CD4-positive, alpha-beta T cell treated with Interleukin-10 for 1 hour (primary cell): ENCODE measurements at places on chromosomes 1 and 21.

- no peak for DNase-seq
Measured at GRCh38 chr1:187646536-187647107, 817.9 kb downstream of the PLA2G4A start.

- DNase-seq = no peak
Measured at GRCh38 chr1:165222580-165222979, 133.9 kb downstream of the LMX1A start.

- DNase-seq = no peak
Measured at GRCh38 chr1:179061360-179062282, 20.2 kb upstream of the TOR3A start.

DNA sequence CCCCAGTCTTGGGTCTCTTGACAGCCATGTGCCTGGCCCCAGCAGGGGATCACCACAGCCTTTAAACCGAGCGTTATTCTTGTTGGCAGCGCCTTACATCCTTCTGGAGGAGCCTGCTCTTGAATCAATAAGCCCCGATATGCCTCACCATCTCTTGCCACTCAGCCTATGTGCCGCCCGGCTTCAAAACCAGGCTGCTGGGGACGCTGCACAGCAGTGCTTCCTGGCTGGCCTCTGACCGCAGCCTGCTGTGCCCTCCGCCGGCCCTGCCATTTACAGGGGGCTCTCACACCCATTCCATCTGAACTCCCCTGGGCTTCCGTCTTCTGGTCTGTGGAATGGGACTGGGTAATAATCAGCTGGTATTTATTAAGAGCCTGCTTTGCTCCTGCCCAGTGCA is 3.0 kb upstream of the PEX10 start:
- DNase-seq = no peak

GRCh38 chr1:61807606-61808140 is 65.4 kb downstream of the PATJ start:
- no peak for DNase-seq

- DNase-seq = no peak
Measured at GRCh38 chr1:83620016-83620415, 378.9 kb downstream of the TTLL7 start.

DNA sequence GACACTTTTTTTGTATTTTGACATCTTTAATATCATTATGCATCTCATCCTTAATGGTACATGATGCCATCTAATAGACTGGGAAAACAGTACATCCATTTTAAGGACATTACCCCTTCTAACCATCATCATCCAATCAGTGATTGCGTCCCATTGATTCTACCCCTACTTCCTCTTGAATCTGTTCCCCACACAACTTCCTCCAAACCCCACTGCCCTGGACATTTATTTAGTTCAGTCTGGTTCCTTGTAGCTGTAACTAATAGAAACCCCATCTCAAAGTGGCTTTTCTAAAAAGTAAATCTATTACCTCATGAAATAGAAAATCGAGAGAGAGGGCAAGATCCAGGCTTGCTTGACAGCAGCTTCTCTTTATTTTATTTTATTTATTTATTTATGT is 2.1 kb upstream of the ITLN1 start:
- DNase-seq = no peak

- DNase-seq = no peak
Measured at GRCh38 chr1:67367370-67368045, 59.8 kb downstream of the IL12RB2 start.

DNA sequence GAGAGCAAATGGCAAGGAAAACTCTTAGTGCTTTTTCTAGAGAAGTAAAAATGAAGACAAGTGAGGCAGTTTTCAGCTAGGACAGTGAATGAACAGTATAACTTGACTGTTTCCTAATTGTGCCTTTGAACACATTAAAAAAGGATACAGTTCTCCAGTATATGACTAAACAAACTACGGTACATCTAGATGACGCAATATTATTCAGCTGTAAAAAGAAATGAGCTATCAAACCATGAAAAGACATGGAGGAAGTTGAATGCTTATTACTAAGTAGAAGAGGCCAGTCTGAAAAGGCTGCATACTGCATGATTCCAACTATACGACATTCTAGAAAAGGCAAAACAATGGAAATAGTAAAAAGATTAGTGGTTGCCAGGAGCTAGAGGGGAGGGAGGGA is 206.3 kb downstream of the SIPA1L2 start:
- DNase-seq = no peak

DNA sequence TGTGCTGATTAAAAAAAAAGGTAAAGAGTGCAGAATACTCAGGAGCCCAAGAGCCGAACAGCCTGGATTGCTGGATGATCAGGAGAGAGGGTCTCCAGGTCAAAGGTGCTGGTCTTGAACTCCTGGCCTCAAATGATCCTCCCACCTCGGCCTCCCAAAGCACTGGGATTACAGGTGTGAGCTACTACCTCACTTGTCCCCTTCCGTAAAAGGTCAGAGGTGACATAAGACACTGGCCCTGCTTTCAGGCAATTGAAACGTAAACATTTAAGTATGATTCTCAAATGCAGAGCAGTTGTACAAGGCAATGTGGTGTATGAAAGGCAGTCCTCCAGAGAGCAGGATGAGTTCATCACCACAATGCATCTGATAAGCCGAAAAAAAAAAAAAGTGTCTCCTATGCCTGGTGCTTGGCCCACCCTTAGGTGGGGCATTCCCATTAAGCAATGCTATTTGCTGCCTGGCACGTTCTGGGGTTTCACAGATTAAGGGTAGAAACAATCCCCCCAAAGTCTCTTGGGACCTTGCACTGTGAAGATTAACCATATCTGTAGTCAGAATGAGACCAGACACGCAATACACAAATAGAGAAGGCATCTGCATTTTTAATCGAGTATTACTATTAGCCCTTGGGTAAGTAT is 47.7 kb downstream of the PARP1 start:
- DNase-seq = no peak

DNA sequence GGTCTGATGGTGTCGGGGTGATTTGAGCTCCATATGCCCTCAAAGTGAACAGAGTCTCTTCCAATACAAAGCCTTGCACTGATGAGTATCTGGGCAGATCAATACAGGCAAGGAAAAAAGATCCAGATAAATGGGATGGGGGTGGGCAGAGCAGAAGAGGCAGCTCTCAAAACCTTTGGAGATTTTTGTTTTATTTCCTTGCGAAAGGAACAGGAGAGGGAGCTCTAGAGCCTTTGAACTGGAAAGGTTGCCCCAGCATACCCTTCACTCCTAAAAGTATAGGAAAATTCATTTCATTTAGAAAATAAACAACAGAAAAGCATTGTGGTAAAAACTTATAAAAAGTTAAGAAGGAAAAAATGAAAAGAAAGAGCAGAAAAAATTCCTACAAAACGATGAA is 31.4 kb upstream of the OLIG2 start:
- no peak for DNase-seq

- no peak for DNase-seq
Measured at GRCh38 chr1:196558411-196558810, 49.8 kb downstream of the KCNT2 start.

- no peak for DNase-seq
Measured at GRCh38 chr1:207998691-207999090, 87.8 kb upstream of the CD34 start.

DNA sequence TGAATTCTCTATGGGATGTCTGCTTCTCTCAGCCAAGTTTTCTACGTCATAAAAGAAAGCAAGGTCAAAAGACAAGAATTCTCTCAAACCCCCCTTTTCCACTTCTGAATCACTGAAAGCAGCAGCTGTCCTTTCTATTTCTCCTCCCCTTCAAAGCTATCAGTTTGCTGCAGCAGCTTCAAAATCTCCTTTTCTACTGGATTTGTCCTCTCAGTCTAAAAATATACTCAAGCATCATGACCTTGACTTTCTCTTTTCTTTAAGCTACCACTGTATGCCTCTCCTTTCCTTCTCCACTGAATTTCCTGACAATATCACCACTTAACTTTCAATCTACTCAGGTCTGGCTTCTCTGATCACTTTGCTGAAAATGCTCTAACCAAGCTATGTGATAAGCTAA is 1.9 kb downstream of the WDR64 start:
- DNase-seq = no peak

DNA sequence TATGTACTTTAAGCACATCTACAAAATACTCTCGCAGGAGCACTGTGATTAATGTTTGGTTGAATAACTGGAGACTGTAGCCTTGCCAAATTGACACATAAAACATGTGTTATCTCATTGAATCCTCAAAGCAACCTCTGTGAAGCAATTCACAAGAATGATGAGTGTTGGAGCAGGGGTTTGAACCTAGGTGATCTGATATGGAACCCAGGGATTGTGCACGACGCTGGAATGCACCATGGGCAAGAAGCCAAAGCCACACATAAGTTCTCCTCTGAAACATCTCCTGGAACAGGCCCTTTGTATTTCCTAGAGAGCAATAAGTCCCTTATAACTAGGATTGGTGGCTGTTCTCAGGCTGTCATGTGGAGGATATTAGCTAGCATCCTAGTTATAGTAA is 124.6 kb upstream of the IVNS1ABP start:
- no peak for DNase-seq

- no peak for DNase-seq
Measured at GRCh38 chr1:115227346-115228082, 110.5 kb downstream of the NGF start.

GRCh38 chr1:43366179-43366578 is 1.6 kb downstream of the ELOVL1 start:
- DNase-seq = no peak

DNA sequence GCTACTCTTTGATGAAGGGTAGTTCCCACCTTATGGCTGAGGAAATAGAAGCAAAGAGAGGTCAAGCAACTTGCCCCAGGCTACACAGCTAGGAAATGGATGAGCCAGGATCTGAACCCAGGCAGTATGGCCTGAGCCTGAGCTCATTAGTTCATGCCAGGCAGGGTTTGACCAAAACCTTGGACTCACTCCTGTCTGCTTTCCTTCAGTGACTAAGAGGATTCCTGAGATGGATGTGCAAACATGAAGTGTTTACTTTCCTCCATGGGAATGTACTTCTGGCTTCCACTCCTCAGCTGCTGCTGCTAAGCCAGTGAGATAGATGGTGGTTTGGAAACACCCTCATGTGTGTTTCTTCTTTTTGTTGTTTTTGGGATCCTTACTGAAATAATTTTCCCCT is 35.1 kb upstream of the ERRFI1 start:
- DNase-seq = no peak

- DNase-seq = no peak
Measured at GRCh38 chr1:65668368-65668767, 124.3 kb upstream of the PDE4B start.

DNA sequence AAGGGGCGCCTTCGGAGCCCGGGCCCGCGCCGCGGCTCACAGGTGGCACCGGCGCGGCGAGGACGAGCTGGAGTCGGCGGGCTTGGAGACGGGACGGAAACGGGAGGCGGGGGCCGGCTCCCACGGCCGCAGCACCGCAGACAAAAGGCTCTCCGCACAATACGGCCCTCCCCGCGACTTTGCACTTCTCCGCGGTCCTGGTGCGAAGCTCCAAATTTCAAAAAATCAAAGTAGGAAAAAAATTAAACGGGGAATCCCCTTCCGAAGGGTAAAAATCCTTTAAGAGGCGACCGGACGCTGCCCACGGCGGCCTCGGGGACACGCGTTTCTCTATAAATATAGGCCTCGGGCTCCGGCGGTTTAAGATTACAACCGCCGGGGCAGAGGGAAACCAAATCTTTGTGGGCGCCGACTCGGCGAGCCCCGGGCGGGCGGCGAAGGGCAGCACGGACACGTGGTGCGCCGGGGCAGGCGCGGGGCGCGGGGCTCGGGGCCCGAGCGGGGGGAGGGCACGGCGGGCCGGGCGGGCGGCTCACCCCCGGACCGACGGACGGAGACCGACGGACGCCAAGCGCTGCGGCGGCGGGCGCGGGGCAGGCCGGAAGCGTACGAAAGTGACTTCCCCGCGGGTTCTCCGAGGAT is 453 bp downstream of the PABPC4 start:
- DNase-seq = peak; percentile 49
